Stimulated activated CD8-positive, alpha-beta memory T cell treated with anti-CD3 and anti-CD28 coated beads, Interleukin-15, amount 100 ng/mL, for 1 hour (primary cell): ENCODE measurements at places on chromosomes 11 and 22.

- no peak for DNase-seq
Measured at GRCh38 chr11:17642980-17643379, 76.4 kb upstream of the MYOD1 start.

DNA sequence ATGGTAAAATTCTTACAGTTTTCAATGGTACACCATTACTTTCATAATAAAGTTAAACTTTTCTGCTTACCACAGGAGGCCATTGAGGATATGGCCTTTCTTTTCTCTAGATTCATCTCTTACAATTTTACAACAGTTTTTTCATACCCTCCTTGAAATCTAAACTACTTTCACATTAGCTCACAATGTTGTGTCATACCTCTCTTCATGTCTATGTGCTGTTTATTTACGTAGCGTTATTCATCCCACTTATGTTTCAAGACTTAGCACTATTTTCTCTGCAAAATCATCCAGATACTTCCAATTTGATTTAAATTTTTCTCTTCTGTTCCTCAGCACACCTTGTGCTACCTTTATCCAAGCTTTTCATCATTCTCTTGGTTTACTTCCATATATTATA is 123.3 kb downstream of the METTL15 start:
- no peak for DNase-seq

- no peak for DNase-seq
Measured at GRCh38 chr11:76129729-76130128, 76.6 kb downstream of the WNT11 start.

DNA sequence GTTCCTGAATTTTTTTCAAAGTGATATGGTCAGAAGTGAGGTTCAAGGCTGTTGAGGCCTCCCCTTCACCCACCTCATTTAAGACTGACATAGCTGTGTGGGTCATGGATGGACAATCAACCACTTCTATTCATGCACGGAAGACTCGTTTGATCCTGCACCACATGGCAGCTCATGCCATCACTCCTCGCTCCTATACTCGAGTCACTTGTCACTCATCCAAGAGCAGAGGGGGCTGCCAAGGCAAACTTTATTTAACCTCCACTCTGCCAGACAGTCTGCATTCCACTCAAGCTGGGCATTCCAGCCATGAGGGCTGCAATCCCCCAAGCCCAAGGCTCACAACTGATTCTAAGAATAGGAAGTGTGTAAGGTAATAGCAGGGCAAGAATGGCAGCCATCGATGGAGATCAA is 34.1 kb downstream of the SNX19 start:
- no peak for DNase-seq

DNA sequence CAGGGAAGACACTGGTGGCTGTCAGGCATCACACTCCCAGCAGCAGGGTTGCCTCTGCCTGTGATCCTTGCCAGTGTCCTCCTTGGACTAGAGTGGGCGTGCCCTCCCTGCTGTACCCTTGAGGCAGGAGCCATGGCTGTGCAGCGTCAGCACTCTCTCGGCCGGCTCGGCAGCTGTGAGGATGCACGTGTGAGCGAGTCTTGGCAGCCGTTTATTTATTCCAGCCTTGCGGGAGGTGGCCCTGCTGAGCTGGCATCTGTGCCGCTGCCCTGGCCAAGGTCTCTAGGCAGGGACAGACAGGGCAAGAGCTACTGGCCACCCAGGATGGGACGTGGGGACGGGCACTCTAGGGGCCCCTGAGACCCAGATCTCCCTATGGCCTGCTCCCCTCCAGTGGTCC is 33.9 kb downstream of the TSPAN4 start:
- DNase-seq: no peak
